OCI-LY7 (cell line): ENCODE measurements at places on chromosomes 5 and 9. TPM values are rescaled to one million over a fixed set of nuclear protein-coding genes. Genes with fewer than 3 reads are reported as not detected.

Gene SLC27A6
- not detected in 2 replicates for total RNA-seq

Gene UQCRQ
- 274 and 310 TPM in 2 replicates for total RNA-seq

Gene CACFD1
- total RNA-seq: 16.7 and 19.2 TPM in 2 replicates

Gene DPP7
- total RNA-seq: 154 TPM in 2 replicates

Gene CNTNAP3B
- total RNA-seq: not detected in 2 replicates

Gene PTGR1
- total RNA-seq: not detected in 2 replicates

Gene FOXD4L5
- total RNA-seq: 0.93 and 1.5 TPM in 2 replicates

Gene RIGI
- total RNA-seq: 1.5 and 1.7 TPM in 2 replicates

Gene PTBP3
- total RNA-seq: 98.2 and 129 TPM in 2 replicates

Gene NR5A1
- total RNA-seq: not detected in 2 replicates

Gene CDKN2B-AS1
- 19.4 and 20.4 TPM in 2 replicates for total RNA-seq

Gene GMCL2
- not detected in 2 replicates for total RNA-seq

Gene CTSL
- not detected in 2 replicates for total RNA-seq

Gene DRD1
- total RNA-seq: not detected in 2 replicates

Gene TMEM252
- not detected in 2 replicates for total RNA-seq

Gene CBY3
- not detected in 2 replicates for total RNA-seq

Gene PFDN1
- total RNA-seq: 73.9 and 82.1 TPM in 2 replicates

Gene SLIT3
- total RNA-seq: not detected in 2 replicates

Gene AOPEP
- 20.6 and 24.3 TPM in 2 replicates for total RNA-seq

Gene HNRNPA0
- total RNA-seq: 46.0 and 50.3 TPM in 2 replicates

Gene DAPK1
- 2.8 and 3.5 TPM in 2 replicates for total RNA-seq

Gene UNC5A
- not detected in 2 replicates for total RNA-seq

Gene SLC6A19
- total RNA-seq: not detected in 2 replicates

Gene COL23A1
- 0.53 TPM in 1 of 2 replicates, not detected in the other for total RNA-seq

Gene PIP5KL1
- 4.4 and 4.6 TPM in 2 replicates for total RNA-seq

Gene PCDHB2
- not detected in 2 replicates for total RNA-seq

Gene PRUNE2
- 0.44 TPM in 1 of 2 replicates, not detected in the other for total RNA-seq

Gene RPS23
- 2,928 and 2,952 TPM in 2 replicates for total RNA-seq

Gene ZDHHC21
- 16.2 and 19.3 TPM in 2 replicates for total RNA-seq

Gene ANKRD55
- not detected in 2 replicates for total RNA-seq

Gene ZDHHC11
- 30.0 and 32.0 TPM in 2 replicates for total RNA-seq

Gene IFNA6
- total RNA-seq: not detected in 2 replicates

Gene PRLR
- not detected in 2 replicates for total RNA-seq

Gene PNPLA7
- total RNA-seq: 8.5 and 10.2 TPM in 2 replicates

Gene GARIN3
- not detected in 2 replicates for total RNA-seq
